CD4-positive, alpha-beta T cell treated with Interleukin-6 at 100 ng/mL for 8 hours (primary cell): ENCODE measurements at places on chromosomes 12 and 14.

DNA sequence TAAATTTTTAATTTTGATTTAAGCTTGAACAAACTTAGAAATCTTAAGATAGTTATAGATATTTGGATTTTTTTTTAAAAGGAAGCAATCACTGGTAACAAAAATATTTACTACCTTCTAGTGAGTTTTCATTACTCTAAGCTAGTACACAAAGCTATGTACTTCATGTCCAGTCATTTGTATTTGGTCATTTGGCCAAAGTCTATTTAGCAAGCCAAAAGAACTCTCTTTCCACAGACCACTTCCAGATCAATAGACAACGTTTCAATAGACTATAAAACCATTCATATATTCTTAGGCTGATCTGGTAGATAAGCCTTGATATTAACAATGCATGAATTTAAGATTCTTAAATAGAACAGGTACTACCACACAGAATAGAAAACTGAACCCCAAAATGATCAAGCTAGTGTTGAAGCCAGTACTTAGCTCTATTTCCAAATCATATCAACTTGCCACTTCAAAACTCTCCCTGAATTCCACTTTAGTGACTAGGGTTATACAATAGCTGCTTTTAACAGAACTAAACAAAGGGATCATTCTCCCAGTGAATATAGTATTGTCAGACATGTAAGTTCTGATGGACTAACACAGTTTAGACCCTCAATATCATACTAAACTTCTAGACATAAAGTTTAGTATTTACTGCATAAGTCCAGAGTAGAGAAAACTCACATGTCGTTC, 21.7 kb downstream of the CAPRIN2 start:
- no peak for DNase-seq

DNA sequence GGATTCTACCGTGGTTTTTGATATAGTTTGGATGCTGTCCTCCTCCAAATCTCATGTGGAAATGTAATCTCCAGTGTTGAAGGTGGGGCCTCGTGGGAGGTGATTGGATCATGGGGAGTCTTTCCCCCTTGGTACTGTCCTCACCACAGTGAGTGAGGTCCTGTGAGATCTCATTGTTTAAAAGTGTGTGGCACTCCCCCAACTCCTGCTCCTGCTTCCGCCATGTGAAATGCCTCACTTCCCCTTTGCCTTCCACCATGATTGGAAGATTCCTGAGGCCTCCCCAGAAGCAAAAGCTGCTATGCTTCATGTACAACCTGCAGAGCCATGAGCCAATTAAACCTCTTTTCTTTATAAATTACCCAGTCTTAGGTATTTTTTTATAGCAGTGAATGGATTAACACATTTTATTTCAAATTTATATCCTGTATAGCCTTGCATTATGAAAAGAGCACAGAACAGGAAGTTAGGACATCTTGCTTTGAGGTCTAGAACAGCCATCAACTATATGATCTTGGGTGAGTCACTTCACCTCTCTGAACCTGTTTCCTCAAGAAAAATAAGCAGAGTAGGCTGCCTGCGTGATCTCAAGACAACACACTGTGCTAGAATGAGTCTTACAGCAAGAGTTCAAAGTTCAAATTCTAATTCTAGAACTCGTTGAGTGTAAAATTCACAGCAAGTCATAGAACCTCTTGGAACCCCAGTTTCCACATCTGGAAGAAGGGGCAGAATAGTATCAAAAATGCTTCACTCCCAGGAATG, 160.9 kb upstream of the EEA1 start:
- no peak for DNase-seq

DNA sequence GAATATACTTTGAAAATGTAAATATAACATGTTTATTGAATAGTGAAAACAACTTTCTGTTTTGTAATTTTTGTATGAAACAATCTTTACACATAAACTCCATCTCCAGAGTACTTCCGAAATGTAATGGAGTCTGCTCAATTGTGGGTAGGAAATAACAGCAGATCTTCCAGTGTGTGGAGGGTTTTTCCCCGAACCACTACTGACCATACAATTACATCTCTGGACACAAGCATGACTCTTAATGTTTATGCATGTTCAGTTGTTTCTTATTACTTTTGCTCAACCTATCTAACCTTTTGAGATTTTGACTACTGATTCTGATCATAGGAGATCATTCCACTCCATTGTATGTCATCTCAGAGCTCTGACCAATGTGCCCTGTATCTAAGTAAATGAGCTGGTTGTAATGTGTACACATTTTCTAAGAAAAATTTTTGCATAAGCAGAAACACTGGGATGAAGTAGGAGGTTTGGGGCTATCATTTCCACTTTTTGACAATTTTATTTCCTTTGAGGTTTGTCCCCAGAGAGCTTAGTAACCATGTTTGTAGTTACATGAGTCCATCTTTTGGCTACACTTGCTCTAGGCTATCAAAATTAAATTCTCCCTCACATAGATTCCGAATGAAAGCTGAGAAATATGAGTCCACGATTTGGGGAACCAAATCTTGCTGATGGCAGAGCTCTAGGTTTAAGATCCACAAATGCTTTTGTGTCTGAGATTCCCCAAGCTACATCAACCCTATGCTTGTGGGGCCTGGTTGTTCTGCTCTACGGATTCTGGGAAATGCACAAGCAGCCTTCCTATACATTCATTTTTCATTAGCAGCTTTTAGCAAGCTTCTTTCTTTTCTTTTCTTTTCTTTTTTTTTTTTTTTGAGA, 21.4 kb upstream of the CLEC4D start:
- no peak for DNase-seq

DNA sequence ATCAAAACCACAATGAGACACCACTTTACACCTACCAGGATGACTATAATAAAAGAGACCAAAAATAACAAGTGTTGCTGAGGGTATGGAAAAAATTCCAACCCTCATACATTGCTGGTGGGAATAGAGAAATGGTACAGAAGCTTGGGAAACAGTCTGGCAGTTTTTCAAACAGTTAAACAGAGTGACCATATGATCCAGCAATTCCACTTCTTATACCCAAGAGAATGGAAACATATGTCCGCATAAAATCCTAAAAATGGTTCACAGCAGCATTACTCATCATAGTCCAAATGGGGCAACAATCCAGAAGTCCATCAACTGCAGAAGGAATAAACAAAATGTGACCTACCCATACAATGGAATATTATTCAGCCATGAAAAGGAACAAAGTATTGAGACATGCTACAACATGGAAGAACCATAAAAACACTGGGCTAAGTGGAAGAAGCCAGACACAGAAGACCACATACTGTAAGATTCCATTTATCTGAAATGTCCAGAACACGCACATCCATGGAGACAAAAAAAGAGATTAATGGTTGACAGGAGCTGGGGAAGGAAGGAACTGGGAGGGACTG, 44.5 kb downstream of the CHGA start:
- DNase-seq = no peak

DNA sequence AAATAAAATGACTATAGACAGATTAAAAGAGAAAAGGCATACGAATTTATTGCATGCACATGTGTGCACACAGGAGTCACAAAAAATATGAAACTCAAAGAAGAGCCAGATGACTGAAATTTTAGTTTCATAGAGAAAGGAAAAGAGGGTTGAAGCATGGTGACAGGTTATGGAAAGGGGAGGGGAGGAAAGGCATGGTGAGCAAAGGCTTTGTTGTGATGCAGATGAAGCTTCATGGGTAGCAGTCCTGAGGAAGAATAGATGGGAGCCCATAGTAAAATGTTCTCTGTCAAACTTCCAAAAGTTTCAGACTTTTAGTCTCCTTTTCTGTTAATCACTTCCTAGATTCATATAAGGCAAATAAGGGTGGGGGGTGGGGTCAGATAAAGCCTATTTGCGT, 612.7 kb upstream of the ATP2B1 start:
- no peak for DNase-seq

GRCh38 chr14:90255871-90256270, 482 bp upstream of the PSMC1 start:
- DNase-seq = no peak

- no peak for DNase-seq
Observed at GRCh38 chr12:126286203-126286602, 1221.0 kb downstream of the AACS start.

DNA sequence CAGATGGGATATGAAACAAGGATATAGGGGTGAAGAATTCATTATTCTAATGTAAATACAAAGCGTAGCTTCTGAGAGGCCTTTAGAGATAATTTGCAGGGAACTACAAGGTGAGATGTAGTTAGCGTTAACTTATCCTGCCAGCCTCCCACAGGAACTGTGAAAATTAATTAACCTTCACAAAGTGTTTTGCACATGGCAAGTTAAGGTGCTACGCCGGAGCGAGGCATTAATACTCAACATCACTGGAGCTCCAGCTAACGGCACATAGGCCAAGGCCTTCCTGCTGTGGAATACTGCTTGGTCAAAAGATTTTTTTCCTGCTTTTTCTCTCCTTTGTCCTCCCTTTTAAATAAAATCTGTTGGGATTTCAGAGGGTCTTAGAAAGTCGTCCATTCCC, 86.5 kb downstream of the CRACR2A start:
- DNase-seq = no peak

DNA sequence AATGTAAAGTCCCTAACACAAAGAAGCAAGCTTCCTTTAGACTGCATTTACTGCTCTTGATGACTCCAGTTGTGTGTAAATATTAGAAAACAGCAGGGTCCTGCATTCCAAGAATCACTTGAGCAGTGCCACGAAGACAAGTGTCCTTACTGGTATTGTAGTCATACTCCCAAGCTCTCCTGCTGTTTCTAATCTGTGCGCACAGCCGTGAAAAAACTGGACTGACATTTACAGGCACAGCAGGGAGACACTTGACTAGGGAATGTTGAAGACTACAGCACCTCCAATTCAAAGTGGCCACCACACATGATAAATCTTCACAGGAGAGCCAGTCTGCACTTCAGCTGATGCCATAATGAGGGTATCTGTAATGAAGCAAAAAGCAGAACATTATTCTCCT, 91.4 kb downstream of the VRK1 start:
- DNase-seq = no peak

DNA sequence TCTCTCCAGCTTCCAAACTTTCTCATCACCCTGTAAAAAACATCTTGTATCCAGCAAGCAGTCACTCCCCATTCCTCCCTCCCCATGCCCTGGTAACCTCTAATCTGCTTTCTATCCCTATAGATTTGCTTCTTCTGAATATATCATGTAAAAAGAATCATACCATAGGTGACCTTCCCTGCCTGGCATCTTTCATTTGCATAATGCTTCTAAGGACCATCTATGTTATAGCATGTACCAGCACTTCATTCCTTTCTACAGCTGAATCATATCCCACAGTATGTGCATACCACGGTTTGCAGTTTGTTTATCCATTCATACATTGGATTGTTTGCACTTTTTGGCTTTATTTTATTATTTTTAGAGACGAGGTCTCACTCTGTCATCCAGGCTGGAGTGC, 22.9 kb upstream of the VPS37B start:
- DNase-seq = no peak
